IPS DF 6.9 (cell line): ENCODE measurements at places on chromosomes 5 and 9.

GRCh38 chr5:13771011-13771571 lies 173.4 kb downstream of the DNAH5 start:
- DNase-seq = no peak

DNA sequence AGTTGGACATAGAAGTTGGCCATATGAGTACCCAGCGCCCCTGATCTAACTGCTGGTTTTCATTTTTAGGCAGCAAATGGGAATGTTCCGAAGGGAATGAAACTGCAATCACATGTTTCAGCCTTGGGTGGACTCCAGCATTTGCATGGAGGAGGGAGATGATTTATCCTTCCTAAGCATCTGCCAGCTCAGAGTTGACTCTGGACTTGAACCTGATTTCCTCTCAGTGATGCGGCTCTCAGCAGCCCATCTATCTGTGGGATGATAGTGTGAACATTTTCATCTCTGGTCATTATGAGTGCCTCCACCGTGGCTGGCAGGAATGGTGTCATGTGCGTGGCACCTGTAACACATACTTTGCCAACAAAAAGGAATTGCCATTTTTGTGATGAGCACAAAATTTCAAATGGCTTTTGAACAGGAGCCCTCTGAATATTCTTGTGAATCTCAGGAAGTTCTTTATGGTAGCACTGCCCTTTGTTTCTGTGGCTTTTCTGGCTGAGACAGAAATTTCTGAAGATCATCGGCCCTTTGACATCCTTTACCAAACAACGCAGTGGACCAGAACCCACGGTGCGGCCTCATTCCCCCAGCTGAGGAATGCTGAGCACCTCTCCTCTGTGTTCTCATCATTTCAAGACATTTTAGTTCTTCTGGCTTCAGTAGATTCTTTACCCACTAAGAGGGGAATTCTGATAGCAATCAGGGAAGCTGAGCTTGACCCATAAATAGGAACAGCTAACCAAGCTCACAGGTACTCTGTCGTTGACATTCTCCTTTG lies 28.5 kb downstream of the FUBP3 start:
- DNase-seq = no peak

GRCh38 chr5:59356813-59357380 lies 536.6 kb downstream of the PDE4D start:
- DNase-seq = no peak

DNA sequence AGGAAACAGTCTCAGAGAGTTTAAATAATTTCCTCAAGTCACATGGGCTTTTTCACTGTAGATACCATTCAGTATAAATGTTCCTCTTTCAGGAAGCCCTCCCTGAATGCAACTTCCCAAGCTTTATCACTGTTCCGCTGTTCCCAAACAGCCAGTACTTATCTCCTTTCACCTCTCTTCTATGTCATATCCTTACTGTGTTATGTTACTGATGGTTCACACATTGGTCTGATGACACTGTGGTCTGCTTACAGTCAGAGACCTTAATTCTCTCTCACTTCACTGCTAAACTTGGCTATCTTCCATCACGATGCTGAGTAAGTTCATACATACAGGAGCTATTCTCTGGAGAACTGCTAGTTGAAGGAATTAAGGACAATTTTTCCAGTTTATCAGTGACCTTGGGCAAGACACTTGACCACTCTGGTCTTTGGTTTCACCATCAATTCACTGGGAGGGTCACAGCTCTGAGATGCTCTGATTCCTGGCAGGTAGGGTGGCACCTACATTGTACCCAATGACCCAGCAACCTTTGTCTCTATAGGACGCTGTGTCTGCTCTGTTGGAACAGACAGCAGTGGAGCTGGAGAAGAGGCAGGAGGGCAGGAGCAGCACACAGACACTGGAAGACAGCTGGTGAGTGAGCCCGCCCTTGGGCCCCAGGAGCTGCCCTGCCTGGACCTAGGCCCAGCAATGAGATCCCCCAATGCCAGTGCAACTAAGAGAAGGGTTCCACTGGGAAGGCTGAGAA lies 42.1 kb upstream of the RARS1 start:
- DNase-seq = no peak

DNA sequence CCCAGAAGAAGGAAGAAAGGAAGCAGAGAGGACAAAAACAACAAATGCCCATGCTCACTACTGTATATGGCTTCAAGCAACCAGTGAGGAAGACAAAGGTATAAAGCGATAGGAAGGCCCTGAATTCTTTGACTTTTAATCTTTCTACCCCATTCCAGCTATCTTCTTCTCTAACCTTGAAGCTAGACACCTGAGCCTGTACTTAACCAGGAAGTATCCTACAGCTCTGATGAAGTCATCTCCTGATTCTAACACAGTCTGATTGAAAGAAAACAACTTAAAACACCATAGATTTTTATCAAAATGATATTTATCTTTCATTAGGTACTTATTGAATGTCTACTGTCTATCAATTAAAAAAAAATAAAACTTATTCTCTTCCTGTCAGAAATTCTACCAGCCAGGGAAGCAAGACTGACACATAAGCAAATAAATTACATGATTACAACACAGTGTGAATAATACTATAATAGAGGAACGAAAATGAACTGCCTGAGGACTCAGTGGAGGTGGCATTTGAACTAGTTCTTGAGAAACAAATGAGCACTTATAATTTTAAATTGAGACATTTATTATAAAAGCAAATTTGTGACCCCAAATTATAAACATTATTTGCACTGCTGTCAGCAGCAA lies 123.3 kb upstream of the ELL2 start:
- no peak for DNase-seq

DNA sequence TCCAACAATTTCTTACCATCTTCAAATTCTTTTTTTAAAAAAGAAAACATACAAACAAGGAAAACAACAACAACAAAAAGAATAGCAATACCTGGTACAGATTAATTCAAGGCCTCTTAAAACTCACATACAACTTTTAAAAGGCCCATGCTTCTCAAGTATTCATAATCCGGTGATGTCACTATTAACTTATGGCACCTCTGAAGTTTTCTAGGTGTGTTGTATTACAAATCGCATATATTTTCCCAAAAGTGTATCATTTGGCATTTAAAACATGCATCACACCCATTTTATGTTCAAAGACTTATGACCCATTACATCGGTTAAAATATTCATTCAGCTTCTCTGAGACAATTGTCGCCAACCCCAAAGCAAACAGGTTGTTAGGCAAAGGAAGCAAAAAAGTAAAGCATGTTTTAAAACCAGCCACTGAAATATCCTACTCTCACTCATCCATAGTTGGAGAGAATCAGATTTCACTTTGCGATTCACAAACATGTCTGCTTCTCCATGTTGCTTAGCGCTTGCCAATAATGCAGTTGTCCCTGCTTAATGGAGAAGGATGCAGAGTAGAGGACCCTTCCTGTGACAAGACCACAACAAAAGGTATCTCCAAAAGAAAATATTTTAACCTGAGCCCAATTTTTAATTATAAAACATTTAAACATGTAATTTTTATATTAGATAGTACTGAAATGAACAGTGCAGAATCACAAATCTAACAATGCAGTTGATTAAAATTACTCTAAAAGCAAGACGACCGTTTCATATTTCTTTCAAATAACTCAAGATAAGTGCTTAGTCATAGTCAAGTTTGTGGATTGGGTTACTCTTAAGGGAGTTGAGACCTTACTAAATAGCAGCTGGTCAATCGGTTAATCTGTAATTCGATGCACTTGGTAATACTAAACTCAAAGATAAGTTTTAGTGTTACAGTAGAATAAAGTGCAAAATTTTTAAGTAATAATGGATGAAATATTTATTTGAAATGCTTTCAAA lies 1.6 kb downstream of the SKP1 start:
- DNase-seq = no peak

DNA sequence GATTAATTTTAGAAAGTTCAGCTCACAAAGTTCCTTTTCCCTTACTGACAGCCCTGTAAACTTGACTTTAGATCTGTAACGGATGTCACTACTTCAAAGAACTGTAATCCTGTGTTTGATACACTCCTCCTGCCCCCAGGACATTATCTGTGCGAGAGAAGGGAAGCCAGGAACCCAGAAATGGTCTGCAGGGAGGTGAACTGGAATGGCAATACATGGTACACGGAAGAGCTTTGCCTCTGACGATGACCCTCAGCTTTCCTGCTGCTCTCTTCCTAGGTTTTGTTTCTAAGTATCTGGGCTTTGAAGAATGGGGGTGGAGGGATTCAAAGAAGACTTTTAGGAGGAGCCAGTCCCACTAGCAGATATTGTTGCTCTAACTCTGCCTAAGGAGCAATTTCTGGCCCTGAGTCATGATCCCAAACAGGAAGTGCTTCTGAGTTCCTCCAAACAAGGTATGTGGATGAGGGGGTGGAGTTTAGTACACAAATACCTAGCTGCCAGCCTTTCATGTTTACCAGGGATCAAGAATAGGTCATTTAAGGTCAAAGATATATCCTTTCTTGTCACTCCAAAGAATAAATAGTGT lies 43.4 kb upstream of the TMC1 start:
- no peak for DNase-seq

- DNase-seq = no peak
These were observed 16.5 kb upstream of the QRFP start for GRCh38 chr9:130912932-130913598.

DNA sequence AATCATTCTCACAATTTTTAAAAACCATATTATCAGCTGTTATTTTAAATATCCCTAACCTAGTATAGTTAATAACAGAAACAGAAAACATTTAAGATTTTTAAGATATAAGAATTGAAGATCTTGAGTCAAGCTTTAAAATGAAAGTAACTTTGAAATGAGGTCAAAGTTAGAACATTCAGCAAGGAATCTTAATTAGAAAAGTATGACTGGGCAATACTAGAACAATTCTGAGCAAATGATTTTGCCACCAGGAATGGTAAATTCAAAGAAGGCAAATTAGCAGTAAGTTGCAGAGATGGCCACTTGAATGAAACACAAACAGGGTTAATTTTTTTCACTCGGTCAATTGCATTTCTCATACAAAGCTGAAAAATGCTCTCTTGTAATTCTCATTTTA lies 117.9 kb downstream of the NXNL2 start:
- no peak for DNase-seq

GRCh38 chr5:103138202-103138690 lies 18.1 kb downstream of the PPIP5K2 start:
- DNase-seq = no peak

- DNase-seq = no peak
These were observed 348.5 kb upstream of the RIOK2 start for GRCh38 chr5:97531549-97531948.

DNA sequence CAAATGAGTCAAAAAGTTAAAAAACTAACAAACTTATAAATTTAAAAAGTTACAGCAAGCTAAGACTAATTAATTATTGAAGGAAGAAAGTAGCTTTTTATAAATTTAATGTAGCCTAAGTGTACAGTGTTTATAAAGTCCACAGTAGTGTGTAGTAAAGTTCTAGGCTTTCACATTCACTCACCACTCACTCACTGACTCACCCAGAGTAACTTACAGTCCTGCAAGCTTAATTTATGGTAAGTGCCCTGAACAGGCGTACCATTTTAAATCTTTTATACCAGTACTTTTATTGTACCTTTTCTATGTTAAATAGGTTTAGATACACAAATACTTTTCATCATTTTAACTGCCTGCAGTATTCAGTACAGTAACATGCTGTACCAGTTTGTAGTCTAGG lies 80.0 kb upstream of the C9orf72 start:
- no peak for DNase-seq

DNA sequence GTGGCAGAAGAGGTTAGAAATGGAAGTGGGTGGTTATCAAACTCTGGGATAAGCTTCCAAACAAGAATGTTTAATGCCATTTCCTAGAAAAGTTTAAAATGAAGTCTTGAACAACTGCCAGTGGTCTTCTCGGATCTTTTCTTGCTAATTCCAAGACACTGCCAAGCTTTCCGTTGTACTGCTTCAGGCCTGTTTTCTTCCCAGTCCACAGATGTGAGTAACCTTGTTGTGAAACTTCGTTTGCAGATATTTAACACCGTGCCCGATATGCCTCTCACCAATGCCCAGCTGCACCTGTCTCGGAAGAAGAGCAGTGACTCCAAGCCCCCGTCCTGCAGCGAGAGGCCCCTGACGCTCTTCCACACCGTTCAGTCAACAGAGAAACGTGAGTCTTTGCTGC lies 269.8 kb downstream of the NR3C1 start:
- DNase-seq = no peak

DNA sequence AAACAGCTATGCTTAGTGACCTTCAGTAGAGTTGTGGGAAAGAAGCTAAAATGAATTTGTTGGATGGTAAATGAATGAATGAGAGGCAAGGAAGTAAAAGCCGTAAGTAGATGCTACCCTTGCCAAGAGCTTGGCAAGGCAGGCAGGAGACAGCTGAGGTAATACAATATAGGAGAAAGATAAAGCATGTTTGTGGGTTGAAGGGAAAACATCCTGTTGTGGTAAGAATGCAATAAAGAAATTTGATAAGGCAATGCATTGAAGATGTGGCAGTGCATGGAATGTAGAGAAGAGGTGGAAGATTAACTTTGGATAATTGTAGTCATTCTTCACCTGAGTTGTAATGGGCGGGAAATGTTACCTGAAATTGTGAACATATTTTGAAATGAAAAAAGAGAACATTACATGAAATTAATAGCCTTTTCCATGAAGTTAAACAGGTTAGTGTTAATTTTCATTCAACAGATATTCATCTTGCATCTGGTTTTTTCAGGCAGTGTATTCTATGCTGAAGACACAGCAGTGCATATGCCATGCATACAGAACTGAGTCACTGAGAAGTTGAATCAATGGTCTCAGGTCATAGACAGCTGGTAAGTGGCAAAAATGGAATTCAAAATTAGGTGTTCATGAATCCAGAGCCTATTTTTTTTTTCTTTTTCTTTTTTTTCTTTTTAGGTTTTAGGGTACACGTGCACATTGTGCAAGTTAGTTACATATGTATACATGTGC lies 43.4 kb upstream of the SPINK5 start:
- DNase-seq = no peak

DNA sequence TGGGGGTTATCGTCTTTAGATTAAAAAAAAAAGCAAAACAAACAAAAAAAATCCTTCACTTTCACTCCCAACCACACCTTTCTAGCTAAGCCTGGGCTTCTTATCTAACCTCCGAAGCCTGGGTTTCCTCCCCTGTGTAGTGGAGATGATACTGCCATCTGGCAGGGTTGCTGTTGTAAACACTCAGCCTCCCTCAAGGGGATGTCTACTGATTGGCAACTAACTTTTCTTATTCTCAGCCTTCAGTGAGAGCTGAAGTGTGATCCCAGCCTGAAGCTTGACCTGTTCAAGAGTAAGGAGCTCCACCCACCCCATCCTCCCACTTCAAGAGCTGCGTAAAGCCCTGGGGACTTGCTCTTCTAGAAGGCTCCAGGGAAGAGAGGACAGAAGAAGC lies 21.5 kb upstream of the WWC1 start:
- no peak for DNase-seq
